ENCODE measurements at places on chromosomes 1 and 21.

- no peak for DNase-seq
Measured at GRCh38 chr1:160402001-160402795, 1.8 kb downstream of the VANGL2 start.

DNA sequence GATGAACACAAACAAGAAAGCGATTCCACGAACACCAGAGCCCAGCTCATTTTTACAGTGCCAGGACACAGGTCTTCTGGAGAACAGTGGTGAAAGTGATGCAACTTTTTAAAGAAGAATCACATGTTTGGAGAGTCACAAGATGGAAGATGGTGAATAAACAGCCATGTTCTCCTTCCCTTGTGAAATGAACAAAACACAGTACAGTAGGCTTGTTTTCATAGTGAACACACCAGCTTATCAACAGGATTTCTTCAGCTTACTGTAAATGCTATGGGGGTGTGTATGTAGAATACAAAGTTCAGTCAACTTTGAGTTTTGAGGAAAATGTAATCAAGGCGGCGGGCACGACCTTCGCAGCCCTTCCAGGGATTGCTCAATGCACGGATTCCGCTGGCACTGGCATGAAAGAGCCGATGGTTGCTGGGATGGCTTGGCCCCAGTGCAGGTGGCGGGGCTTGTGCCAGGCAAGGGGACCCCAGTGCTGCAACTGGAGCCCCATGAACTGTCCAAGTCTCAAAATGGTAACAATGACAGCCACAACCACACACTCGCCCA is 9.7 kb downstream of the TMPRSS3 start:
- DNase-seq: no peak

DNA sequence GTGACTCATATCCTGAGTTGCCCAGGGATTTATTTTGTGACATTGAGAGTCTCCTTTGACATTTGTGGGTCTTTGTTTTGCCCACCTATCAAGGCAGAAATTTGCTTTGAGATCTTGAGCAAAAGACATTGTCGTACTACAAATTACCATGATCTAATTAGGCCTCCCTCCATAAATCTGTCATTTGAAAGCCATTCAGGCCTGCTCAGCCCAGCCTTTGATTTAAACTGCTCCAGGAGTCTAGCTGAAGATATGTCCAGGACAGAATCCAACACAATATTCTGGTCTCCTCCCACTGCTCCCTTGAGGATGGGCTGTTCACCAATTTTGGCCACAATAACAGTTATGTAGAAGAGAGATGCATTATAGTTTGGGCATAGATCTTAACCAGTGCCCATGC is 86.7 kb downstream of the PROX1 start:
- no peak for DNase-seq

GRCh38 chr21:16330082-16330907 is 600.5 kb downstream of the USP25 start:
- peak; percentile 92 for DNase-seq

- peak; percentile 67 for DNase-seq
Measured at GRCh38 chr1:7207875-7208646, 422.8 kb downstream of the CAMTA1 start.

- no peak for DNase-seq
Measured at GRCh38 chr1:94876362-94876761, 50.5 kb downstream of the CNN3 start.

- DNase-seq: no peak
Measured at GRCh38 chr1:59506952-59507351, 210.1 kb downstream of the FGGY start.

DNA sequence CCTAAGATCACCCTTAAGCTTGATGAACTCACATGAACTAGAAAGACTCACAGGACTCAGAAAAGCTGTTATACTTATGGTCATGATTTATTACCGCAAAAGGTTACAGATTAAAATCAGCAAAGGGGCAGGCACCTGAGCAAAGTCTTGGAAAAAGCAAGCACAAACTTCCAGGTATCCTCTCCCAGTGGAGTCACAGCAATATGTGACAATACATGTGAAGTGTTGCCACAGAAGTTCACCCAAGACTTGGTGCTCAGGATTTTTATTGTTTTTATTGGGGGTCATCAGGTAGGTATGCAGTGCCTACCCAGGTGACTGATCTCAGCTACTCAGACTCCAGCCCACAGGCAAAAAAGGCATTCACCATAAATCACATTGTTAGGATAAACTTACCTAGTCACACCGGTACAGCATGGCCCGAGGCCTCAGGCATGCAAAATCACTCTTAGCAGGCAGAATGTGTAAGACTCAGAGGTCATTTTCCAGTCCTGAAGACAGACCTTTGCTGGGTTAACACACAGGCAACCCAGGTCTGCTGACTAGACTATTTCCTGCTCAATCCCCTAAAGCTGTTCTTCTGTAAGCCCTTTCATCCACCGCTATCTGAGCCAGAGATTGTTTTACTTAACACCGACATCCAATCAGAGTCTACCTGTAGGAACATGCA is 55.6 kb downstream of the SSX2IP start:
- no peak for DNase-seq

GRCh38 chr1:77322061-77322900 is 40.5 kb downstream of the AK5 start:
- DNase-seq: peak; percentile 14

GRCh38 chr1:201447903-201448871 is 20.8 kb downstream of the PHLDA3 start:
- DNase-seq: no peak

- DNase-seq: no peak
Measured at GRCh38 chr21:35244514-35244913, 195.4 kb upstream of the RUNX1 start.

DNA sequence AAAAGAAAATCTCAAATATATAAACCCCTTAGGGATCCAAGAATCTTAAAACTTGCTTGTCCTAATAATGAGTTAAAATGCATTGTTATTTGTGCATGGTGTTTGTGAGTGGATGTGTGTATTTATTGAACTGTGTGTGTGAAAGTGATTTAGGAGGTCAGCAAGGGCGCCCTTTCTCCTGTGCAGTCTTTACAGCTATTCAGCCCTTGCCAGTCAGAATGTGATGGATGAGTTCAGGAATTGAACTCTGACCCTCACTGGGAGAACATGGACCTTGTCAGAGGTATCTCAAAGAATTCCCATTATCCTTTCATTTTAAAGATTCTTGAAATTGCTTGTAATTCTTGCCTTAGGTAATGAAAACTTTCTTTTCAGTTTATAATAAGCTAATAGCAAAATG is 493.0 kb upstream of the ADGRL4 start:
- no peak for DNase-seq

- DNase-seq: no peak
Measured at GRCh38 chr21:40610345-40610744, 236.6 kb downstream of the DSCAM start.

- no peak for DNase-seq
Measured at GRCh38 chr1:243266231-243266630, 10.4 kb downstream of the SDCCAG8 start.

DNA sequence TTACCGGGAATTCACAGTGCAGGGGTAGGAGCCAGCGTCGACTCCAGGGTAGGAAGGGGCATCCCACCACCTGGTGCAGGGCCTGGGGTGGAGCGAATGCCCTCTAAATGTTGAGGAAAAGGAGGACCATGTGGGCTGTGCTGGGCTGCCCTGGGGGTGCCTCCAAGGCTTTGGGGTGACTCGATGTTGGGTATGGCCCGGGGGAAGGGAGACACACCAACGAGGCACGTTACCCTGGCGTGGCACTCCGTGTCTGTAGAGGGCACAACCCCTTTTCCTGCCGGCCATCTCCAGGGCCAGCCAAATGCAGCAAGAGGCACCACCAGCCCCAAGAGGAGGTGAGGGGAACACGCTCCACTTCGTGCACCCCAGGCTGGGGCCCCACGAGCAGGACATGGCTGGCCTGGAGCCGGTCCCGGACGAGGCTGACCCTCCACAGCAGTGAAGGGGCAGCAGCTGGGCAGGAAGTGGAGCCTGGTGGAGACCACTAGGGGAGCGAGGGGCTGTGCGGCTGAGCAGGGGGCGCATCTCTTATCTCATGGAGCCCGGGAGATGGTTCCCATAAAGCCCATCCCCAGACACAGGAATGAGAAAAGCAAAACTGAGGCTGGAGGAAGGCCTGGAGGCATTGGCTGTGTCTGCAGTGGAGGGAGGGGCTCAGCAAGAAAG is 11.2 kb downstream of the ACTRT2 start:
- no peak for DNase-seq
